ENCODE measurements at places on chromosomes 5 and 9.

GRCh38 chr9:121478816-121479676 lies 20.6 kb downstream of the GGTA1 start:
- no peak for DNase-seq

- DNase-seq: no peak
These were observed 85.4 kb upstream of the NR4A3 start for GRCh38 chr9:99736291-99736690.

GRCh38 chr5:83844449-83845068 lies 123.9 kb upstream of the HAPLN1 start:
- no peak for DNase-seq

DNA sequence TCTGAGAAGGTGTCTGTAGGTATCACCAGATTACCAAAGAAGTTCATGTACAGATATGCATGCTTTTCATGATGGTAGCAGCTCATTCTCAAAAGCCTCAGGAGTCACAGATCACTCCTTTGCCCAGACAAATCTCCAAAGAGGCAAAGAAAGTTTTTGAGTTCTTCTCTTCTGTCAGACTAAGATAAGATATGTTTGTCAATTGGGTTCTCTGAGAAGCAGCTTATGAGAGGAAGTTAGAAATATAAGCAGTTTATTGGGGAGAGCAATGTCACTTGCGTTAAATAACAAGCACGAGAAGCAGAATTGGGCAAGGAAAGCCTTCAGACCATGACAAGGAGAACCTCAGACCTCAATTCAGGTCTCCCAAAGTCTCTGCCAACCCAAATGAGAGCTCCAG lies 219.2 kb upstream of the KLF4 start:
- DNase-seq: no peak

- no peak for DNase-seq
These were observed 22.7 kb downstream of the TEK start for GRCh38 chr9:27131731-27132130.

- no peak for DNase-seq
These were observed 95.6 kb downstream of the SERINC5 start for GRCh38 chr5:80160242-80160641.

DNA sequence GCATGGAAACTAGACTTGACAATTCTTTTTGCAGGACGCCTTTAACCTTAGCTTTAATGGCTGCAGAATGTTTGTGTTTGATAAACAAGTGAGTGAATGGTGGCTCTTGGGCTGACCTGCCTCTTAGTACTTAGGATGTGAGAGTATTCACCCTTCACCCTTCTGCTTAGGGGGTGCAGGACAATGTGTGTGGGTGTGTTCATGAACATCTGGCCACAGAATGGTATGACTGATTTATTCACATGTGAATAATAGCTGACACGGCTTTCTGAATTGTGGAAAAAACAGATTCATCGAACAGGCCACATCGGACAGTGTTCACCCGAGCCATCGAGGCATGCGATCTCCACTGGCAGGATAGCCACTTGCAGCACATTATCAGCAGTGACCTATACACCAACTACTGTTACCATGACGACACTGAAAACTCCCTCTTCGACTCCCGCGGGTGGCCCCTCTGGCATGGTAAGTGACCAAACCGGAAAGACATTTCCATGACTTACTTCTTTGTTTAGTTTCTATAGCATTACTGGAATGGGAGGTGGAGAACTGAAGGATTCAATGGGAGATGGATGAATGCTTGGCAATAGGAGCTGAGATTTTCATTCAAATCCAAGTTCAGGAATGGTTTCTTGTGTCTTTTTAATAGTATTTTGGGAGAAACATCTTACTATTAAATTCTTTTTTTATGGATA lies 193.6 kb downstream of the ZSWIM6 start:
- no peak for DNase-seq

DNA sequence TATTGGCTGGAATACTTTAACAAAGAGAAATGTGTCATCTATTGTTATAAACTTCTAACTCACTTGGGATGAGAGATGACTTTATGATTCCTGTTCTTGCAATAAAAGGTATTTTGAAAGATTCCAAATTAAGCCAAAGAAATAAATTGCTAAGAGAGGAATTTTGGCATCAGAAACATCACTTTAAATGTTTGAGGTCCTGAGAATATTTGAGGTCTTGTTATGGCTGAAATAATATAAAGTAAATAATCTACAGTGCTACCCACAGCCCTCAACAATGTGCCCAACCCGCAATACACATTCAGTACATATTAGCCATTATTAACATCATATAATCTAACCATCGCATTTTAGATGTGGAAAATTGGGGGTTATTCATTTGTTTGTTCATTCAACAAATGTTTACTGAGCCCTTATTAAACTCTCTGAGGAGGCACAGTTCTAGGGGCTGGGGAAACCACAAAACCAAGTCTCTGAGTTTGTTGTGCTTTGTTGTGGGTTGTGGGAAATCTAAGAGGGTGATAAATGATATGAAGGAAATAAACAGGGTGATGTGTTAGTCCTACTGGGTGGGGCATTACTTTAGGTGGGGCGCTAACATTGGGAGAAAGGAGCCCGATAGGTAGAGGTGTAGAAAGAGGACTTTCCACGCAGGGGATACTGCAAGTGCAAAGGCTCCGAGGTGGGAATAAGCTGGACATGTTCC lies 135.2 kb upstream of the CLINT1 start:
- no peak for DNase-seq

GRCh38 chr5:22596404-22596970 lies 256.7 kb downstream of the CDH12 start:
- no peak for DNase-seq

DNA sequence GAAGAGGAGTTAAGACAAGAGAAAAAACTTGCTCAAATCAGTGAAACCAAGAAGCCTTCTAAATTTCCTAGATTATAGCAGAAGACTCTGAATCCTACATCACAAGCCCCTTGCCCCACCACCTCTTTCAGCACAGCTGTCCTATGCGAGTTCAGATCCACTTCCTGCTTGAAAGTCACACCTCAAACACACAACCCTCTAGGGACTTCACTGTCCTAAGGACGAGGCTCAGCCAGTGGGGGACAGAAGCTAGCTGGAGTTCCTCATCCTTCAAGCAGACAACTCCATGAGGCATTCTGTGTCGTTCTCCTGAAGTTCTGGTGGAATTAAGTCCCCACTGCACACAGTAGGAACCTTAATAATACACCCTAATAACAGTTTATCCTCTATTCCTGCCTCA lies 44.3 kb downstream of the NRG2 start:
- no peak for DNase-seq

- DNase-seq: no peak
These were observed 16.1 kb downstream of the IFNE start for GRCh38 chr9:21465859-21466518.

DNA sequence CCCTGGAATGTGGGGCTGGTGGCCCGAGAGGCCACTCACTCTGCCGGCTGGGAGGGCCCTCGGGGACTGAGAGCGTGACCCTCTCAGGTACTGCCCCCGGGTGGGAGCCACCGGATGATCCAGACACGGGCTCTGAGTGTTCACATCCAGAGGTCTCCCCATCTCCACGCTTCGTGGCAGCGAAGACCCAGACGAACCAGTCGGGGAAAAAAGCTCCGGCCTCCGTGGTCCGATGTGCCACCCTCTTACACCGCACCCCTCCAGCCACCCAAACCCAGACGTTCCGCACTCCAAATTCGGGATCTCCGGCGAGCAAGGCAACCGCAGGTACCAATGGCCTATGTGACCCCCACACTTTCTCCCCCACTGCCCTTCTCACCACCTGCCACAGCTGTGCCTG lies 49.5 kb downstream of the AMBP start:
- DNase-seq: no peak

- no peak for DNase-seq
These were observed 57.9 kb upstream of the MIER3 start for GRCh38 chr5:57009811-57010210.

GRCh38 chr5:6260846-6261245 lies 117.5 kb downstream of the MED10 start:
- no peak for DNase-seq

DNA sequence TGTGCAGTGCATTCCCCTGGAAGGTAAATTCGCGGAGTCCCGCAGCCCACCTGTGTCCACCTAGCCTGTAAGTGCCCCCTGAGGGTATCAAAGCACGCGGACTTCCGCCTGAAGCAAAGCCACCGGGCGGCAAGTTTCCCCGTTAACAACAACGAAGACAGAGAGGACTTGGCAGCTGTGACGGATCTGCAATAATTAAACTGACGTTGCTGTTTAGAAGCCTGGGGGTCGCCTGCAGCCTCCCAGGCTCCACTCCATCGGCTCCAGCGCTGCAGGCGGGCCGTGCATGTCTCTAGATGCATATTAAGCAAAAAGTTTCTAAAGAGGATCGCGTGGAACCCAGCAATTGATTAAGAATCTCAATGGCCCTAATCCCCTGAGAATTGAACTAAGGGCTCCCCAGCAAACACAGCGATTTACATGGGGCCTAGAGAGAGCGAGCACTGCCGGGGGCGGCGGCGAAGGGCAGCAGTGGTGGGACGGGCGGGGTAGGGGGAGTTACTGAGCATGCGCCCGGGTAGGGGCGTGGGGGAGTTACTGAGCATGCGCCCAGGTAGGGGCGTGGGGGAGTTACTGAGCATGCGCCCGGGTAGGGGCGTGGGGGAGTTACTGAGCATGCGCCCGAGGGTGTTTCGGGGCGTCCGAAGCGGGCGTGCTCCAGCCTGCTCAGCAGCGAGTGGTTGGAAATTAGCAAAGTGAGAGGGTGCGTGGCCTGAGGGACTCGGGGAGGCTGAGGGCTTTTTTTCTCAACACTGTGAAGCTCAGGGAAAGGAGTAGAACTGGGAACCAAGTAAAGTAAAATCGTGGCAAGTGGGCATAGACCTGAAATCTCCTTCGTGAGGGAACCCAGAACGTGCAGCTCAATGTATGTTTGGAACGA lies 255.2 kb downstream of the DOCK8 start:
- peak; percentile 86 for DNase-seq

GRCh38 chr5:177994561-177995190 lies 1.4 kb downstream of the PROP1 start:
- no peak for DNase-seq

DNA sequence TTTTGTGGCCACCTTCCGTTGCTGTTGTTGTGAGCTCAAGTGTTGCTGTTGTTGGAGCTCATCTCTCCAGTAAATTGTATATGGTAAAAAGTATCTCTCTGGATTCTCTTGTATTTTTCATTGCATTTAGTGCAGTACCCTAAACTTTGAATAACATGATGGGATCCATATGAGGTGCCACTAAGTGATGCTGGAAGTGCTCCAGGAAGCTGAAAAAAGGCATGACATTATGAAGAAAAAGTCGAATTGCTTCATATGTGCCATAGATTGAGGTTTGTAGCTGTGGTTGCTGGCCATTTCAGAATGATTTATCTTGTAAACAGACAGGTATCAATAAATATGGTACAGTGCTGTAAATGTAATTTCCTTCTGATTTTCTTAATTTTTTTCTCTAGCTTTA lies 5.5 kb downstream of the MARCHF6 start:
- no peak for DNase-seq

GRCh38 chr9:138048184-138048583 lies 170.6 kb downstream of the CACNA1B start:
- no peak for DNase-seq

GRCh38 chr9:16175461-16175860 lies 622.6 kb downstream of the CCDC171 start:
- no peak for DNase-seq

DNA sequence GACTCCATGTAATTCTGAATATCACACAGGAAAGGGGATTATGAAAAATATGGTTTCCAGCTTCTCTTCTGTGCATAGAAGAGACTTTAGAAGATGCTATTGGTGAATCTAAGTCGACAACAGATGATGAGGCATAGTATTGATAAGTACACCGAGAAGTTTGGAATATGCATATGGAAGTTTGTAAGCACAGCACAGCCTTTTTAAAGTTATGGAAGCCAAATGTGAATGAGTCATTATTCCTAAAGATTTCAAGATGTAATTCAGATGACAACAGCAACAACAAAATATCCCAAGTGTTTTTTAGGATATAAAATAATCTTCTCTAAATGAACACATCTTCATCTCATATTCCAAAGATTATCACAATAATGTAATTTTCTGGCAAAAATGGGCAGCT lies 1723.3 kb downstream of the EFNA5 start:
- no peak for DNase-seq

GRCh38 chr9:123434619-123435240 lies 78.7 kb downstream of the CRB2 start:
- no peak for DNase-seq

DNA sequence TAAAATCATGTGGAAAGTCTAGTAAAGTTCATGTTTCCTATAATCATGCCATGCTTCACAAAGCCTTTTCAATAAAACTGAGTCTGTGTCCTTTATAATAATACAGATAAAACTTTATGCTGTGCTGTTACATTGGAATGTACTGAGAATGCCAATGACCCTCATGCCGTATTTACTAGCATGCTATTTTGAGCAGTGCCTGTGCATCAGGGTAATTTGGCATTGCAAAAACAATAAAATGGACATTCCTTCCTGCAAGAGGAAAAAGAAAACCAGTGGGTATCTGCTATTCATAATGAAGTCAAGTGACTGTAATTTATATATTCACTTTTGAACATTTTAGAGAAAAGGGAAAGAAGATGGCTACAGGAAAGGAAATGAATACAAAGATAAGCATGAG lies 159.0 kb downstream of the PBX3 start:
- DNase-seq: no peak

DNA sequence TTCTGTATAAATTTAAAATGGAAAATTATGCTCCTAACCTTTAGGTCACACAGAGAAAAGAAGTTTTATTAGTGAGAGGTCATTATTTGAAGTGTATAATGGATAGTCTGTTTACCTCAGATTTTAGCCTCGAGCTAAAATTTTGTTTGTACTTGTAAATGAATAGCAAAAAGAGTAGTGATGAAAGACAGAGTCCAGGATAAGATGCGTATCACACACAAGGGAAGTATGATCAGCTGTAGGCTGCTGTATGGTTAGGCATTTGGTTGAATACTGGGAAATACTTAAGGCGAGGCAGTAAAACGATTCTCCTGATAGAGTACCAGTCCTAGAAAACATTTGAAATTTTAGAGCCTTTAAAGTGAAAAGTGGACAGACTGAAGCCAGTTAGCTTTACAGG lies 92.7 kb downstream of the FBXL7 start:
- no peak for DNase-seq

DNA sequence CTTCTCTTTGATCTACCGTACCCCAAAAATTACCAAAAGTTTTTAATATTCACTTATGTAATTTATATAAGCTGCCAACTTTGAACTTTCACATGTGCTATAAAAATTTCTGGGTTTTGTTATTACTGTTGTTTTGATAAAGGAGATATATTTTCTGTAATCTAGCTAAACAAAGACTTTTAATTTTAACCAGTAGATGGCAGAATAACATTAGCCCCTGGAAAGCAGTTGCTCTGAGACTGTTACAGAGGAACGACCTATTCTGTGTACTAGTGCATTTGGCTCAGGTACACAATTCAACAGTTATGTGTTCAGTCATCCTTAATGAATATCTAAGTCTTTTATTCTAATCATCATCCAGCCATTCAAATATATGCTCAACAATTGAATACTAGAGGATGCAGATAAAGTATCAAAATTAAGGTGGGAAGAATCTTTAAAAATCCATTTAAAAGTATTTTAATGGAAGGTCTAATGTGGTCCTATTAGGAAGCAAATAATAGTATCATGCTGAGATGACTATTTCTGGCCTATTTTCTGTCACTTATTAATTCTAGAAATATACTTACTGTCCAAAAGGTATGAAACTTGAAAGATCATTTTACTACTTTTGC lies 8.6 kb downstream of the KLHL9 start:
- DNase-seq: no peak

Data from stimulated activated CD8-positive, alpha-beta memory T cell treated with anti-CD3 and anti-CD28 coated beads, Interleukin-4, amount 100 ng/mL, for 4 hours (primary cell).